ENCODE measurements at places on chromosomes 12 and 14. TPM values are rescaled to one million over a fixed set of nuclear protein-coding genes. Genes with fewer than 3 reads are reported as not detected.

- no peaks in the 10 kb centered on the region for H3K4me1 ChIP-seq
- no peak for DNase-seq
- H3K27me3 ChIP-seq: no peaks in the 10 kb centered on the region
- no peaks in the 10 kb centered on the region for H3K36me3 ChIP-seq
- H3K27ac ChIP-seq: no peak overlapping the region
Observed at GRCh38 chr14:97166497-97166896, 369.3 kb downstream of the VRK1 start.

Gene CHD8
- 77.2 TPM for total RNA-seq

Gene DBX2
- not detected for total RNA-seq

GRCh38 chr12:101325590-101325989, 45.7 kb downstream of the UTP20 start:
- H3K27me3 ChIP-seq: no peaks in the 10 kb centered on the region
- H3K4me1 ChIP-seq: no peaks in the 10 kb centered on the region
- H3K27ac ChIP-seq: no peak overlapping the region
- no peak for DNase-seq
- no peak overlapping the region for H3K4me3 ChIP-seq

GRCh38 chr12:56683-57346, 9.8 kb upstream of the IQSEC3 start:
- H3K4me1 ChIP-seq: no peaks in the 10 kb centered on the region
- peaks cover 8% of the 10 kb centered on the region for H3K27me3 ChIP-seq
- no peak for DNase-seq
- no peak overlapping the region for H3K4me3 ChIP-seq
- no peaks in the 10 kb centered on the region for H3K36me3 ChIP-seq

GRCh38 chr14:99313234-99313633, 41.2 kb upstream of the BCL11B start:
- no peaks in the 10 kb centered on the region for H3K4me1 ChIP-seq
- H3K27ac ChIP-seq: no peak overlapping the region
- no peak for DNase-seq
- H3K36me3 ChIP-seq: no peaks in the 10 kb centered on the region

Gene KMT2D
- 56.5 TPM for total RNA-seq

Gene RHOJ
- 7.6 TPM for total RNA-seq

Data from thoracic aorta (tissue), 2 donors.